ENCODE measurements at places on chromosomes 7 and 10.

DNA sequence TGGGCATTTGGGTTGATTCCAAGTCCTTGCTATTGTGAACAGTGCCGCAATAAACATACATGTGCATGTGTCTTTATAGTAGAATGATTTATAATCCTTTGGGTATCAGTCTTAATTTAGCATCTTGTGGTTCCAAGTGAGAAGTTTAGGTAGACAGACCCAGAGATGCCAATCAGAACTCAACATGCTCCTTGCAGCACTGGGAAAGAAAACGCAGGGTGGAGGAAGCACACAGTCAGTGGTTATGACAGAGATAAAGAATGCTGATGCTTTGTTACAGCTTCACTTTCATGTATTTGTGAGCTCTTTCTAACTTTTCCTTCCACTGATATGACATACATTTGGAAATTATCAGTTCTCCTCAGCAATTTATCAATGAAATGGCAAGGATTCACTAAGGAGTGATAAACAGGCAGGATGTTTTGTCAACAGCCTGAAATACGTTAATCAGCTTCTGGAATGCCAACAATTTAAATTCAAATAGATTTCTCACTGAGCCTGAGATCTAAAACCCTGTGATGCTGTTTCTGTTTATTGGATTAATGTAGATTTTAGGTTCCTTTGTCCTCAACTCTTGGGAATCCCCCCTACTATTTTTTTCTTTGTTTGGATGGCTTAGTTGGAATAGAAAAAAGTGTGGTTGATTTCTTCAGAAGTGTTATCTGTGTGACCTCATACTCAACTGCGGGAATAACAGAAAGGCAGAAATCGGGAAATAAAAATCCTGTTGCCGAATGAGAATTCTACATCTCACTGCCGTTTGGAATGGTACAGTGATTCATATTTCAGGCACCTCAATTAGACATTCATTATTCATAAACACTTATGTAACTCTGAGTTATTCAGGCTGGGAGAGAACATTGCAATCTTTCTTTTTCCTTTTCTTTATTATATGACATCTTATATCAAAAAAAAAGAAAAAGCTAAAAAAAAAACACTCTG is 675.0 kb downstream of the CNTNAP2 start:
- DNase-seq, result no peak

- DNase-seq, result no peak
These were observed 60.5 kb downstream of the PWWP2B start for GRCh38 chr10:132457328-132458070.

DNA sequence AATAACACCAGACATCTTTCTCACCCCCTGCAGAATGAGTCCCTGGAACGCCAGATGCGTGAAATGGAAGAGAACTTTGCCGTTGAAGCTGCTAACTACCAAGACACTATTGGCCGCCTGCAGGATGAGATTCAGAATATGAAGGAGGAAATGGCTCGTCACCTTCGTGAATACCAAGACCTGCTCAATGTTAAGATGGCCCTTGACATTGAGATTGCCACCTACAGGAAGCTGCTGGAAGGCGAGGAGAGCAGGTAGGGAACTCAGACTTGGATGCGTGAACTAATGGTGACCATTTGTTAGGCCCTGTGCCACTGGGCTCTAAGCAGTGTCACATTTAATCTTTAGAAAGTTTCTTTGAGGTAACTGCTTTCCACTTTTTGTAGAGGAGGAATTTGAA is 7.1 kb downstream of the VIM start:
- no peak for DNase-seq

DNA sequence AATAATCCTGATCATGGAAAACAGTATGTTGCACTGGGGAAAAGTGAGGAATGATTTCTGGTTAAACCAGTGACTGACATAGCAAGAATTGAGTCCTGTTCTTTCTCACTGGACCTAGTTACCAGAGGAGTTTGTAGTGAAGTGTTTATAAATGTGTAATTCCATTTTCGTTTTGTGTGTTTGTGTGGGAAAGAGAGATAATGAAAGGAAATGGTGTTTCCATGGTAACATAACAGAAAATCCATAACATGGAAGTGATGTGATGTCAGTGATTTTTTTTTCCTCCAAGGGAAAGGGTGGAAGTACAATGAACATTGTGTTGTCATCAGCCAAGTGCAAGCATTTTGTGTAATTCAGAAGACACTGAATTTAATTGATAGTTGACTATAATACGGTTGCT is 283.9 kb downstream of the PLXDC2 start:
- no peak for DNase-seq

DNA sequence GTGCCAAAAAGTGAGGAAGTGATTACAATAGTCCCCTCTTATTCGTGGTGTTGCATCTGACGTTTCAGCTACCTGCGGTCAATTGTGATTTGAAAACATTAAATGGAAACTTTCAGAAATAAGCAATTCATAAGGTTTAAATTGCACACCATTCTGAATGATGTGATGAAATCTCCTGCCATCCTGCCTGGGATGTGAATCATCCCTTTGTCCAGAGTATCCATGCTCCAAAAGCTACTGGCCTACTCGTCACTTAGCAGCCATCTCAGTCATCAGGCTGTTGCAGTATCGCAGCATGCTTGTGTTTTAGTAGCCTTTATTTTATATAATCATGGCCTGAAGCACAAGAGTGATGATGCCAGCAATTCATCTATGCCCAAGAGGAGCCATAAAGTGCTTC is 97.7 kb upstream of the CDCA7L start:
- DNase-seq, result no peak

- DNase-seq, result no peak
These were observed 51.6 kb upstream of the MPP7 start for GRCh38 chr10:28354511-28354910.

DNA sequence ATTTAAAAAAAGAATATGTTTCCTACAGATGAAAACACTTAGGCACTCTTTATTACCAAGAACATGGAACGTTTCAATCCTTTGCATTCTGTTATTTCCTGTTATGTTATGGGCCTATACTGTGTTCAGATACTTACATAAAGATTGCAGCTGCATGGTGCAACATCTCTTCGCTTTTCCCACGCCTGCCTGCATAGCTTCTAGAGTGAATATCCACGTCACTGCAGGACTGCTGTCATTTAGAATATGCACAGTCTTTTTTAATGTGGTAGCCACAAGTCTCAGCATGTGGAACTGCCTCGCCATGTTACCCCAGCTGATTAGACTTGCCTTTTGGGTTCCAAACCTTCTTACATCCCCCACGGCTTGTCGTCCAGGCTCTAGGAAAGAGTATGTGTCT is 69.6 kb upstream of the GATA3 start:
- DNase-seq, result no peak

DNA sequence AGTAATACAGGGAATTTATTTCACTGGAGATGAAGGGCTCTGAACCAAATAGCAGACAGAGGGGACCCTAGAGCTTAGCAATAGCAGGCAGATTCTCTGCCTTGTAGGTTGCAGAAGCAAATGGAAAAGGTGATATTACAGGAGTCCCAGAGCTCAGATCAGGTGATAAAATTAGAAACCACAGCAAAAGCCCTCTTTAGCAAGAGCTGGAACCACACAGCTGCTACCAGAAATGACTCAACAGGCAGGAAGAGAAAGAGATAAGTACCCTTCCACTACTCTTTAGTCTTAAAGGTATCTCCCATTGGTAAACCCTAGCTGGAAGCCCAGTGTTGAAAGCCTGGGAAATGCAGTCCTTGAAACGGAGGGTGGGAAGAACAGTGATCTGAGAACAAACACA is 535.6 kb upstream of the GHITM start:
- no peak for DNase-seq

GRCh38 chr7:43513251-43513650 is 69.7 kb upstream of the STK17A start:
- no peak for DNase-seq

GRCh38 chr10:13831711-13832141 is 245.0 kb downstream of the PRPF18 start:
- no peak for DNase-seq

DNA sequence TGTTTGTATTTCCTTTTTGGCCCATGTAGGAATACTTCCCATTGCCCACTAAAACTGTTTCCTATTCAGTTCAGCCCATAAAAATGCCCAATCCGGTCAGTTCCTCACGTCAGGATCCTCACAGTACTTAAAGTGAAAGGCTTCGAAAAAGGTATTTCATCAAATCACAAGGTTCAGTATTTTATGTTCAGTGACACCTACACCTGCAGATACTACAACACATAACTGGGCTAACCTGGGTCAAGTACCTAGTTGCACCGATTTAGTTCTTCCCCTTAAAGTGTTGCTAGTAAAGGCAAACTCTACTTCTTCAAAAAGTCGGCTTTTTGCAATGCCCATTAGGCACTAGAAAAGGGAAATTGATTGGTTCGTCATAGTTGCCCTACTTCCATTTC is 1.1 kb downstream of the SNX13 start:
- no peak for DNase-seq

- DNase-seq, result no peak
These were observed 3.6 kb downstream of the ADCK2 start for GRCh38 chr7:140676306-140676705.

GRCh38 chr7:156198277-156198676 is 386.0 kb upstream of the SHH start:
- DNase-seq, result no peak

DNA sequence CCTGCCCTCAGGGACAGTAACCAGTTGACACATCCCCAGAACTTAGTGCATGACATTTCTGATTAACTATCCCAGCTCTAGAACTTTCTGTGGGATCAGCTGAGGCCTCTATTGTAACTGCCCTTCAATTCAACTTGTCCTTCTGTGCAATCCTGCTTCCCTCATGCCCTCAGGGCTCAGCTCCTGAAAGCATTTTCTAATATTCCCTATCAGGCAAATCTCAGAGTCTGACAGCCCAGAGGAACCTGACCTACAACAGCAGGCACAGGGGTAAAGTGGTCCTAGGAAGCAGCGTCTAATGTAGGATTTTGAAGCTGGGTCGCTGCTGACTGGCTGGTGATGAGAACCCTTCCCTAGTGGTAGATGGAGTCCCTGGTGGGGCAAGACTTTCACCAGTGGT is 13.6 kb upstream of the STN1 start:
- no peak for DNase-seq

DNA sequence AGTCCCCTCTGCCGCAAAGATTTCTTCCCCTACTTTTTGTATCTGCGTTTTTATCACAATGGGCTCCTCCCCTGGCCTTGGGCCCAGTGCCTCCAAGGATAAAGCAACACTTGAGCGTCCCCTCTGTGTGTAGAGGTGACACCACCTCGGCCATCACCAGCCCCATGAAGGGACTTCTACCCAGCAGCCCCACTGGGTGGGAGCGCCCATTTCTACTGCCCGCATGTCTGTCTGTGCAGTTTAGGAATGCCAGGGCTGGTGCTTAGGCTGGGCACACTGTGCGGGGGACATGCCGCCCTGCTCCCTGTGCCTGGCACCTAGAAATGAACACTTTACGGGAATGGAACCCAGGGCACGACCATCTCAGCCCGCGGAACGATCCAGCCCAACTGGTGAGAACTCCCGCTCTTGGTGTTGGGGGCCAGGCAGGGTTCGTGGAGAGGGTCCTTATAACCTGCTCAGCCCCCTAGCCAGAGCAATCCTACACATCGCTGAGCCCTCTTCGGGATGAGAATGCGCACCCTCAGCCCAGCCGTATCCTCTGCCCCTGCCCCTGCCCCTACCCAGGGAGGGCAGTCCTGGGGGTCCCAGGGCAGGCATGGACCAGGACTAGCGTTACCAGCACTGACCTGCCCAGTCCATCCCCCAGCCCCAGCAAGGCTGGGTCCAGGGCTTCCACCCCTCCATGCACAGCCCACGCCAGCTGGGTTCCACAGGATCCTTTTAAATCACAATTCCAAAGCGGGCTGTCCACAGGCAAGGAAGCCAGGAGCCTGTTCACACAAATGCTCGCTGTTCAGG is 12.8 kb downstream of the CRYGN start:
- no peak for DNase-seq

DNA sequence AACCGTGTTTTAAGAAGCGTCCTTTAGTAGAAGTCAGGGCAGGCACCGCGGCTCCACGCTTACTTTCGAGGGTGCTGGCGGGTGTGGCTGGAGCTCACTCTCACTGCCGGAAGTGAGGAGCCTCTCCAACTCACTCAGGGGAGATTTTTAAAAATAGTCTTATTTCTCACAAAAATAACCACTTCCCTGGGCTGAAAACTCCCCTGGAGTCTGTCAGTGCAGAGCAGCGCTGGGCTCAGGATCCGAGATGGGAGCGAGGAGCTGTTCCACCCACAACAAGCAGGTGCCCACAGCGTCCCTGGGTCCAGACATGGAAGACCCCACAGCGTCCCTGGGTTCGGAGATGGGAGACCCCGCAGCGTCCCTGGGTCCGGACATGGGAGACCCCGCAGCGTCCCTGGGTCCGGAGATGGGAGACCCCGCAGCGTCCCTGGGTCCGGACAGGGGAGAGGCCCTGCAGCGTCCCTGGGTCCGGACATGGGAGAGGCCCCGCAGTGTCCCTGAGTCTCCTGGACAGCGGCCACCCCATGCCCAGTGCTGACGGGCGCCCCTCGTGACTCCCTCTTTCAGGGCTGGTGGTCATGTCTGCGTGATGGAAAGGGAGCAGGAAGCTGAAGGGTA is 51.2 kb downstream of the VIPR2 start:
- DNase-seq, result no peak

DNA sequence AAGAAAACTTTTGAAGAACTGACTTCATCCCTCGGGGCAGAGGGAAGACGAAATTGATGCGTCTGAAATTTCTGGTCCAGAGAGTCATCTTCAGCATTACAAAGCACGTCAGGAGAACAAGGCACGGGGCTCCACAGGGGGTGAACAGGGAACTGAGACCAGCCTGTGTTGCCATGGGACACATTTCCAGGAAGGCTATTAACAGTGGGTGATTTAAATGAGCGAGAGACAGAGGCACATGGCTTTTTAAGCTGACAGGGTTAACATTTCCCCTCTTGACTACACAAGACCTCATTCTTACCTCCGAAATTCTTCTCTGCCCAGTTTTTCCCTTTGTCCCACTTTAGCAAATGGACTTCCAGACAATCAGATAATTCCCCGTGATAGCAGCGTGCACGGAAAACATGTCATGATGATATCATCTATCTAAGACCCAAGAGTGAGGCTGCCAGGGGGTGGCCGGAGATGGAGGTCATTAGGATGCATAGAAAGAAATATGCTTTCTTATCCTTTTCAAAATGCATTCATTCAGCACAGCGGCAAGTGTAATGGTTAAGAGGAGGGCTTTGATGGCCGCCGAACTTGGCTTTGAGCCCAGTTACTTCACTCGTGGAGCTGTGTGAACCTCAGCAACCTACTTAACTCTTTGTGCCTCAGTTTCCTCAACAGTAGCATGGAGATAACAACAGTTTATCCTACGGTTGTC is 248.0 kb downstream of the PRPF18 start:
- no peak for DNase-seq

DNA sequence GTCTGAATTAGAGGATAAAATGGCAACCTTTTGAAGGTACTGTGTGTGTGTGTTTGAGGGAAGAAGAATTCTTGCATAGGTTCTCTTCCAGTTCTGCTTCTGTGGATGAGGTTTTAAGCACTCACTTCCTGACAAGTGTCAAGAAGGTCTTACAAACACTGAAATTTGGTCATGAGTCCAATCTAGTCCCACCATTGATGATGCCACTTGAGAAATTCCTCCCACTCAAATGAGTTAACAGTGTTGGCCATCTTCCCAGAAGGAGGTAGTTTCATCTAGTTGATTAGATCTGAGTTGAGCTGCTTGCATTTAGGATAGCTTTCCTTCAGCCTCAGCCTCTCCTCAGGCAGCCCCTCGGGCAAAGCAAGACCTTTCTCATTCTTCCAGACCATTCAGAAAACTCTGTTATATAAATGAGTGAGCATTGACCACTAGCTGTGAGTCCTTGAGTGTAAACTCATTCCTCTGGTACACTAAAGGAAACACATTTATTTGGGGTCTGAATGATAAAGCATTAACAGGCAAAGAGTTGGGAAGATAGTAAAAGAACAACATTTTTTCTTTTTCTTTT is 189.5 kb downstream of the TRIL start:
- DNase-seq, result no peak

Measured in activated CD4-positive, CD25-positive, alpha-beta regulatory T cell (primary cell).